Stimulated activated CD8-positive, alpha-beta memory T cell treated with anti-CD3 and anti-CD28 coated beads, Interleukin-15, amount 100 ng/mL, for 4 hours (primary cell): ENCODE measurements at places on chromosomes 2 and 18.

- no peak for DNase-seq
Observed at GRCh38 chr2:28668106-28668814, 83.4 kb upstream of the PPP1CB start.

DNA sequence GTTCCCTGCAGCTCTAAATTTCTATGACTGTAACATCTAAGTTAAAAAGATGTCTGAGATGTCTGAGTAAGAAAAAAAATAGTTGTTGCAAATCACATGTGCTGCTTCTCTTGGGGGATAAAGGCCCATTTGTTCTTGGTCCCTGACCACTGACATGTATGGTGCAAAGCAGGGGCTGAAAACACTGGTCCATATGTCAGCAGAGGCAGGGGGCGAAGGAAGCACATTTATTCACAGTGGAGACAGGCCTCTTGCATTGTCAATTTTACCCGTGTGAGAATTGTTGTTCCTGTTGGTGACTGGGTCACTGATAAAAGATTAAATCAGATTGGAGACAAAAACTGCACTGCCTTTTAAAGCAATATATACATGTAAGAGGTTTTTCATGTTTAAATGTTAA, 38.8 kb downstream of the PRKCE start:
- no peak for DNase-seq

DNA sequence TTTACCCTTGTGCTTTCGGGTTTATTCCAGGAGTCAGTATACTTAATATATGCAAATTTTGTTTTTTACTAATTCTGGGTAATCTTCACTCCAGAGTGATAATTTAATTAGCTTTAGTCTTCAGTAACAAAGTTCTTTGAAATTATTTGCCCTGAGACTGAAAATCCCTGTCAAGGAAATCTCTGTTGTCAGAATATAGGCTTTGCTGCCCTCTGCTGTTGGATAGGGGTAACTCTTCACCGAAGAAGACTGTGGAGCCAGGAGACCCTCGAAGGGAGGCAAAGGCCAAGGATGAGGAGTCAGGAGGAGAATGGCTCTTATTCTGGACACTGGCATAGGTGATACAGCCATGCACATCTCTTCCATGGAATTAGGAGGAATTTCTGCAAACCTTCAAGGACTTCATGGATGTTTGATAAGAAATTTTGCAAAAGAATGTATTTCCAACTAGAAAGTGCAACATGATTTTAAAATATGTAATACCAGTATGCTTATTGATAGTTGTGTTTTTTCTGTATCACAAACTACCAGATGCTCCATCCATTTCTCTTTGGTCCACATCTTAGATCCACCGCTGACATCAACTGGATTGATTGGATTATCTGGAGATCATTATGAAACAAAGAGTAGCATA, 182.3 kb downstream of the RDH14 start:
- no peak for DNase-seq

- no peak for DNase-seq
Observed at GRCh38 chr2:209591021-209591420, 167.2 kb downstream of the MAP2 start.

DNA sequence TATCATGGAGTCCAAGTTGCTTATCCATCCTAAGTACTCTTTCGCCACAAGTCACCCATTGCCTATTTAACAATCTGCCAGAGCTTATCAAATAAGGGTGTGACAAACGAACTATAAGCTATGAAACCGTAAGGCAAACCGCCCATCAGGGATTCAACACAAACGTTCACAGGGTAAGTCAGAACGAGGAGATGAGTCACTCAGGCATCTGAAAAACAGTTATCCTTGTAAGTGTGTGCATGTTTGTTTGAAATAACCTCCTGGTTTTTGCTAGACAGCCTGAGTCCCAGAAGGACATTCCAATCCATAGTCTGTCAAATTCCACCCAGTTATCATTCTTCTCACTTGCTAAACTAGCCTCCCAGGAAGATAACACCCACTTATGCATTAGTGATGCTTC, 299.1 kb downstream of the PAX3 start:
- no peak for DNase-seq

- DNase-seq, result no peak
Observed at GRCh38 chr2:224195925-224196571, 157.0 kb upstream of the SERPINE2 start.

- DNase-seq, result no peak
Observed at GRCh38 chr2:210553373-210553772, 3.0 kb upstream of the CPS1 start.

DNA sequence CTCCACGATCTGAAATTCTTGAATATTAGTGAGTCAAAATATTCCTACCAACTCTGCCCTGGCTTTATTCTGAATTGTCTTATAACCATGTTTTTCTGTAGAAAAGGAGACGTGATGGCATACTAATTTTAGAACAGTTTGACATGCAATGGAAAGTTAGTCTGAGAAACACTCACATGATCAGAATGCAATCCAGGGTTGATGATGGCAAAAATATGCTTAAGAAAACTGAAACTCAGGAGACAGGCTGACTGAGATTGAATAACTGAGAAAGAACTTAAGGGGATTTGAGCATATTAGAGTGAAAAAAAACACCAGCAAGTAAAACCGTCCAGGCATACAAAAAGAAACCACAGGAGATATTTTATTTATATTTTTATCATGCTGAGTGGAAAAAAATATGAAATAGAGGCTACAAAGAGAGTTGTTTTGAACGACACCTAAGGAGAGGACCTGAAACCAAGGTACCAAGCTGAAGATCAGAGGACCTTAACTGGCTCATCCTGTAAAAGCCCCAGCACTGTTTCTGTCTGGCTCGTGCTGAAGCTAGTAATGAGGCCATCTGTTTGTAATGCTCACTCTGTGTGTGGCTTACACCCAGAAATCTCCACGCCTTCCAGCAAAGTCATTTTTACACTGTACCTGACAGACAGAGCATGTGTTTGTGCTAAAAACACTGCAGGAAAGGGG, 437.2 kb upstream of the PKDCC start:
- no peak for DNase-seq

- DNase-seq, result no peak
Observed at GRCh38 chr2:55151733-55152433, 80.2 kb downstream of the CLHC1 start.

DNA sequence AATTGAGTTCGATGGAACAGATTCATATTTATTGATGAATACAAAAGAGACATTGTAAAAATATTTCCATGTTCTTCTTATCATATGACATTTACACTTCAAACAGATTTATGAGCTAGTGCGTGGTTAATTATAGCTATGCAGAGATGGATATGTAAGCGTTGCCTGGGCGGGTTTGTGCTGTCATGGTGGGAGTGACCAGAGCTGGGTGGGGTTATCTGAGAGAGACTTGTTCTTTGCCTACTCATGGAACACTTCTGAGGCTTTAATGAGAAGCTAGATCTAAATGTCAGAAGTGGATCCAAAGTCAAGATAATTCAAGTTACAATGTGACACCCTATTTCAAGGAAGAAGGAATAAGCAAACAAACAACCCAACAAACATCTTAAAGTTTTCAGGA, 162.3 kb upstream of the ZEB2 start:
- DNase-seq, result no peak

GRCh38 chr2:187429989-187430388, 18.1 kb downstream of the CALCRL start:
- no peak for DNase-seq

GRCh38 chr18:7856733-7857132, 289.6 kb downstream of the PTPRM start:
- no peak for DNase-seq

- peak; percentile 74 for DNase-seq
Observed at GRCh38 chr2:218908721-218909619, 28.3 kb downstream of the WNT10A start.
